ENCODE measurements at places on chromosomes 4 and X. TPM values are rescaled to one million over a fixed set of nuclear protein-coding genes. Genes with fewer than 3 reads are reported as not detected.

The NXF2B gene
- polyA plus RNA-seq: not detected

The IL2RG gene
- polyA plus RNA-seq: 1.8 TPM

The PPARGC1A gene
- polyA plus RNA-seq: 10.5 TPM

The MEPE gene
- polyA plus RNA-seq: not detected

The VCX3B gene
- not detected for polyA plus RNA-seq

DNA sequence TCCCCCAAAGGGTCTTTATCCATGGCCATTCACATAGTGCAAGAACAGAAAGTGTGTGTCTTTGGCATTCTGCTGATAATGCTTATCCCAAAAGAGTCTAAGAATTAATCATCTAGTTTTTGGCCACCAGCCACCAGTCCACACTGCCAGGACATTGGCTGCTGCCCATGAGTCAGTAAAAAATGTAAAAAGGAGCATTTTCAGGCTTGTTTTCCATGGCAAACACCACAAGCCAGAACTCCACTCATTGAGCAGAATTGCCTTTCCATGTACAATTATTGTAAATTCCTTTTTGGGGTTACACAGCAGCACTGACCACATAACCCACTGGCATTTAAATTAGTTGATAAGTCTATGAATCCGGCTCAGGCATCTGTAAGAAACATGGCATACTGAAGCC, 89.2 kb upstream of the PRDX4 start:
- no peak for DNase-seq

GRCh38 chr4:82293304-82293703, 80.5 kb downstream of the HNRNPD start:
- DNase-seq: no peak

DNA sequence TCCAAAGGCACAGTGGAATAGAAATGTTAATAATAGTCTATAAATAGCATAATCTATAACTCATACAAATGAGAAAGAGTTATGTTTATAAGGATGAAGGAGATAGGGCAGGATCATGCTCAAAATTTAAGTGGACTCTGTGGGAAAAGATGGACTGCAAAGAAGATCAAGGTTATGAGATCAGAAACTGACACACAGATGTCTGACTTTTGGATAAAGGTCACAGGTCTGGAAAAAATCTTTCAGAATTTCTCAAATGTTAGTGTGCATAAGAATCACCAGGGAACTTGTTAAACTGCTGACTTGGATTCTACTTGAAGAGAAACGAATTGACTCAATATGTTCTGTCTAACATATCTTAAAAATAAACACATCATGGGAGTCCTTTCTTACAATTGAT, 104.1 kb downstream of the FSTL5 start:
- no peak for DNase-seq

- DNase-seq: no peak
Observed at GRCh38 chr4:55933611-55934010, 15.1 kb upstream of the CEP135 start.

- no peak for DNase-seq
Observed at GRCh38 chrX:95640226-95640625, 1044.4 kb upstream of the DIAPH2 start.

- peak; percentile 34 for DNase-seq
Observed at GRCh38 chrX:107825698-107826237, at the start of gene MID2. MID2 (plus strand) TSS chrX:107825866; CDS start chrX:107826427, 561 bp downstream.

- DNase-seq: no peak
Observed at GRCh38 chr4:147736458-147736857, 4.6 kb downstream of the ARHGAP10 start.

GRCh38 chrX:48787505-48788443, 1.4 kb downstream of the GATA1 start:
- no peak for DNase-seq

GRCh38 chr4:6128221-6128850, 72.0 kb downstream of the JAKMIP1 start:
- DNase-seq: no peak

DNA sequence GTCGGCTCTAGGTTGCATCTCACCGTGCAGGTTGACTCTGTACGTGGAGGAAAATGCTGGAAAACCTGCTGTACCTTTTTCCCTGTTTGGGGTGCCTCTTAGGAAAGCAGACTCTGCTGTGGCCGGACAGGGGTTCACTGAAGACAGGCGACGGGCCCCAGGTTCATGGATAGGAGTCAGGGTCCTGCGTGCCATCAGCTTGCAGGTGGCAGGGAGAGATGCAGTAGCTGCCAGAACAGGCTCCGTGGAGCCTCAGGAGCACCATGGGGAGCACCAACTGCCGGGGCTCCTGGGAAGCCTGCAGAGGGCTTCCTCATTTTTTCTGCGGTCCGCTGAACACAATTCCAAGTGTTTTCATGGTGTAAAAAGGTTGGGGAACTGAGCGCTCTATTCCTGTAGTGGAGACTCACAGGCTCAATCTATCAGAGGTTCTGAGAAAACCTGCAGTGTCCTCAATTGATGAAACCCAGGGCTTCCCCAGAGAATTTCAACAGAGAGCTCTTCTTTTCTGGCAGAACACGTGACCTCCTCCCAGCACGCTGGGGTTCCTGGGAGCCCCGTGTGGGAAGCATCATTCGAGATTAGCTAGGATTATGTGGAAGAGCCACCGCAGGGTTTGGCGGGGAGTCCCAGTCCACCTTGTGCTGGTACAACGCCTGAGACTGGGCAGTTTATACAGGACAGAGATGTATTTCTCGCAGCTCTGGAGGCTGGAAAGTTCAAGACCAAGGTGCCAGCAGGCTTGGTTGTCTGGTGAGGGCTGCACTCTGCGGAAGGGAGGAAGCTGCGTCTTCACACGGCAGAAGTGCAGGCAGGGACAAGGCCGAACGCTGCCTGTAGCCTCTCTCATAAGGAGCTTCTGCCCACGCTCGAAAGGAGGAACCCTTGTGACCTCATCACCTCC, 1.6 kb downstream of the HTRA3 start:
- DNase-seq: no peak

GRCh38 chr4:140372751-140373327, 607 bp upstream of the SCOC start:
- DNase-seq: no peak

DNA sequence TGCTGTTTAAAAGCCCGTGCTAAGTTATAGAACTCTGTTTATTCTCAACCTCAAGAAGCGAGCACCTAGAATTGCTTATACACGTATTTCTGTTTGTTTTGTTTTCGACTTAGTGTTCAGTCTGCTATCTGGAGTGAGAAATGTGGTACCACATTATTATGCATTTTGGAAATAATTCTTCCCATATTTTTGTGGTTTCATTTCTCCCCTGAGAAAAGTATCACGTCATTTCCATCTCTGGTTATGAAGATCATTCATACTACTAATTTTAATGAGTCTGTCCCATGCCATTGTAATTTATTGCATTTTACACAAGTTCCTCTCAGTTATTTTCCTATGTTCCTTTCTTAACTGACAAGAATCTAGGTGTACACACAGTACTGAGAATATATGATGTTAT, 186.0 kb downstream of the DCHS2 start:
- no peak for DNase-seq

DNA sequence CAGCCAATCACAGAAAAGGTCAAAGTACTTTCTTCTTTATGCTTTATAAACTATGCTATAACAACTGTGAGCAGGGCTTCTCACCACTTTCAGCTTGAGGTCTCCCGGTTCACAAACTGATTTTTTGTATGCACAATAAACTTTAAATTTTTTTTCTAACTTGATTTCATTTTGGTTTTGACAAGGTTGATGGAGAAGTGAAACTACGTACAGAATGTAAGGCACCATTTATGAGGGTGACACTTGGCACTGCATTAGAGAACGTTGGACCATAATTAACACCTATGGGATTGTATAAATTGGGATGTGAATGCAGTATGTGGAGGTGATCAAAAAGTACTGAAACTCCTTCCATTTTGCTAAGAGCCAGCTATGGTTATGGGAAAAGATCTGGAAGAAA, 857.9 kb upstream of the HTR2C start:
- no peak for DNase-seq

- no peak for DNase-seq
Observed at GRCh38 chrX:10160211-10160610, 3.4 kb downstream of the CLCN4 start.

DNA sequence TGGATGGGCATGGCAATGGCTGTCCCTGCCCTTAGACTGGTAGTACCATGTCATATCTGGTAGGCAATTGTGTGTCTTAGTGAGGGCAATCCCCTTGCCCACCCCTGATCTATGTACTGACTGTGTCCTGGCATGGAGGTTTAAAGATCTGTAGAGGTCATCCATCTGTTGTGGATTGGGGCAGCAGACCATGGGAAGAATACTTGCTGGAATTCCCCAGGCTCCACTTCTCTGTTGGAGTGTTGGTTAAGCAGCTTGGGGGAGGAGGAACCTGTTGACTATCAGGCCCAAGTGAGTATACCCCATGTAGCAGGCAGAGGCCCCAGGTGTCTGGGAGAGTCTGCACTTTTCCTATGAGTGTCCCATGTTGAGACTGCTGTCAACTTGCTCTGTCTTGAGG, 246.7 kb upstream of the DIPK2B start:
- no peak for DNase-seq
